ENCODE measurements at places on chromosomes 2 and 18.

GRCh38 chr2:167057446-167057845, 169.2 kb downstream of the XIRP2 start:
- no peak for DNase-seq

DNA sequence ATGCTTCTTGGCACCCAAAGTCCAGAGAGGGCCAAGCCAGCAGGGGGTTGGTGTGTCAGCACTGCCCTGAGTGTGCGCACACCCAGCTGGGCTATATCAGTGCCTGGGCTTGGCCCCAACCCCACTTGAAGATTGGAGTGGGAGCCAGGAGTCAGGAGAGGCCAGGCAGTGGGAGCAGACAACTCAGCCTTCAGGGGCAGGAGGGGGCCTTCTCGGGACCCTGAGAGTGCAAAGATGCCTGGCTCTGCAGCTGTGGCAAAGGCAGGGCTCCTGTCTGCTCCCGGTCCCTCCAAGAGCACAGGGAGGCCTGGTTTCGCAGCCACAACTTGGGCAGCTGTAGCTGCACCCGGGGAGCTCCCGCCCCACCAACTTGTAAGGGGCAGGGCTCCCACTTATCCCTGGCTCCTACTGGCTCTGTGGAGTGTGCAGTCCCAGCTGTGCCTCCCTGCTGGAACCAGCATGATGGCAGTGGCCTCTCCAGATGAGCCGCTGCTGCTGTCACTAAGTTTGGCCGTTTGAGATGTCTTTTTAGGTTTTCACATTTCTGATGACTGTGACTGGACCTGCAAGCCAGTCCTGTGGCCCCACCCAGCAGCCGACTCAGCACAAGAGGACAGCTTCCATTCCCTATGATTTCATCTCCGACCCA, 148.8 kb upstream of the HS6ST1 start:
- DNase-seq, result no peak

DNA sequence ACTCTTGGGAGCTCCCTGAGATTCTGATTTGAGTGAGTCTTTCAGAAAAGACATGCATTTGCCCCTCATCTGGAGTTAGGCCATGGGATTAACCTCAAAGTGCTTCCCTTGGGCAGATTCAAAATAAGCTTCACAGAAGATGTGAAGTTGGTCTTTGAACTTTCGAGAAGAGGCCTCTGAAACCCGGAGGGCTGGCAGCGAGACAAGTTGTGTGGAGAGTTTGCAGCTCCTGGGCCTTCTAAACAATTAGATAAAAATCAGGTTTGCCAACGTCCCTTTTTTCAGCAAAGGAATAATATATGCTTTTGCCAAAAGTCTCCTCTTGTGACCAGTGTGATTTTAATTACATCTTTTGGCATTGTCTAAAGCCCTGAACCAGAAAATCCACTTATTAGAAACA, 489.7 kb downstream of the SOX11 start:
- DNase-seq, result no peak

DNA sequence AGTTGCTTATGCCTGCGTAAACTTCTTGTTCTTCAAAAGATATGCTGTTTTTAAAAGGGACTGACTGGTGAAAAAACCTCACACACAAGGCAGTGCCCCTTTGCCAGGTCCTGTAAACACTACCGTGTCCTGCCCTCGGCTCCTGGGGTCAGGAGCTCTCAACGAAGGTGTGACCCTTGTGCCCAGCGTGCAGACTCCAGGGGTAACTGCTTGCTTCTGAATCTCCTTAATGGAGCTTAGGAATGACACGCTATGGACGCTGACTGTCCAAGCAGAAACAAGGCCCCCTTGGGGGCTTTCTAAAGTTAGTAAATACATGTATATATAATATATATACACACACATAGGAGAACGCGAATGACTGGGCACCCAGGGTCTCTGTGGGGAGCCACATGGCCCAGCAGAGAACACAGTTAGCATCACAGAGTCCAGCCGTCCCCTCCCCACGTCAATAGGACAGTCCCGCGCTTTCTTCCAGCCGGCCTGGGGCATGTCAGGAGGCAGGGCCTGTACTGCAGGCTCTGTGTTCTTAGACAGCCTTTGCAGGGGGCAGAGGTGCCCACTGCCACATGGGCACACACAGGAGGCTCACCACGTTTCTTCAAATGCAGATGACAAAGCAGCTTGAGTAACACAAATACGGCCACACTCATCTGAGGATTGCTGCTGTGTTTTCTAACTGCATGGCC, 96.1 kb downstream of the HDAC4 start:
- no peak for DNase-seq
